ENCODE measurements at places on chromosomes 12 and 14.

- peak; percentile 61 for DNase-seq
These were observed 2.4 kb downstream of the EMP1 start for GRCh38 chr12:13198876-13199275.

DNA sequence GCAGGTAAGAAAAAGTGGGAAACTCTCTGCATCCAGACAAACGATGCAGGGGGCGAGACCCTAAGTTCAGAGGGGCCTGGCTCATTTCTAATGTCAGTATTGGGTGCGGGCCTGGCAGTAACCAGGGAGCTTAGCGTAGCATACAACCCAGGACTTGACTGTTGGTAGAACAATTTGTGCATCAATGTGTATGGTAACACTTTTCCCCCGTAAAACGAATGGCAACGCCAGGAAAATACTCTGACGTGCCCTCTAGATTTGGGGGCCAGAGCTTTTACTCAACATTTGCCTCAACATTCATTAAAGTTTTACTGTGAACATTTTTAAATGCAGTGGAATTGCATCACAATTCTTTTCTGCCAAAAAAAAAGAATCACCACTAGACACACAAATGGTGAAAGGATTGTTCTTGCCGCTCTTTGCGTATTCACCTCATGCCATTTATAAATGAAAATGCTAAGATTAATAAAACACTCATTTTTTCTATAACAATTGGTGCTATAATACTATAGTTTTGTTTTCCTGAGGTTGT lies 867 bp downstream of the RHOJ start:
- no peak for DNase-seq

DNA sequence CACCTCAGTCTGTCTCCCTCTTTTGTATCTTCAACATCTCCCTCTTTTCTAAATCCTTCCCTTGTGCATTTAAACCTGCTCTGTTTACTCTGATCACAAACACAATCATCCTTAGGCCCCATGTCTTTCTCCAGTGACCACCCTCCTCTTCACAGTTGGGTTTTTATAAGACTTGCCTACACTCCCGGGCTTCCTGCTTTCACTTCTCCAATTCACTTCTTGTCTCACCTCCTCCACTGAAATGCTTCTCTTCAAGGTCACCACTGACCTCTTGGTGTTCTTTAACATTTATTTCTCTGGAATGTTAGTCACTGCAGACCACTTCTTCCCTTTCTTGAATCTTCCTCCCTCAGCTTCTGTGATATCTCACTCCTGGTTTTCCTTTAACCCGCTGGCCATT lies 8.7 kb upstream of the SMCO2 start:
- DNase-seq, result no peak

- DNase-seq, result no peak
These were observed 65.4 kb downstream of the PTPRB start for GRCh38 chr12:70571705-70572268.

GRCh38 chr12:11739980-11740577 lies 90.6 kb downstream of the ETV6 start:
- DNase-seq, result no peak

GRCh38 chr12:114241973-114242434 lies 163.9 kb downstream of the TBX5 start:
- no peak for DNase-seq

DNA sequence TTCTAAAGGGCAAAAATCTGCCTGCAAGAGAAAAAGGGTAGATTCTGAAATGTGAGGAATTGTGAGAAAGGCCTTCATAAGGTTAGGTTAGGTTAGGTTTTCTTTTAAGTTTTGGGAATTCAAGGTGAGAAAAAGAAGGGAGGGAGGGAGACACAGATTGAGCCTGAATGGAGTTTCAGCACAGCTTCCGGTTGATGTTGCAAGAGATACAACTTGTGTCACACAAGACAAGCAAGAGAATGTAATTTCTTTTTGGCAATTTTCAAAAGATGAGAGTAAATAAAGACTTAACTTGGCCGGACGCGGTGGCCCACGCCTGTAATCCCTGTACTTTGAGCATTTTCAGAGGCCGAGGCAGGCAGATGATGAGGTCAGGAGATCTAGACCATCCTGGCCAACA lies 63.8 kb downstream of the CPSF2 start:
- DNase-seq, result no peak

DNA sequence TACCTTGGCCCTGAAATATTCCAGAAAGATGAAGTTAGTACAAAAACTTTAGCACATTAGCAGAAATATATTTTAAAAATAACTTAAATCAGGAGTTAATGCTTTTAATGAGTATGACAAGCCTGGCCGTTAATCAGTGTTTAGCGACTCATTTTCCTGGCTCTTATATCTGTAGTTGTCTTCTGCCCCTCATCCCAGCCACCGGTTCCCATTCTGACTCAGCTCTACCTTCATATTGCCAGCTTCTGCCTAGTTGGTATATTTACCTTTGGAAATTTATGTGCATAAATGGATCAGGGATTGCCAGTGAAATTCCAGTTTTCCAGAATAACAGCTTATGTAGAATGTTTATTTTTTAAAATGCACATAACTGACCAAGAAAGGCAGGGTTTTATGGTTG lies 79.9 kb downstream of the ERGIC2 start:
- no peak for DNase-seq

DNA sequence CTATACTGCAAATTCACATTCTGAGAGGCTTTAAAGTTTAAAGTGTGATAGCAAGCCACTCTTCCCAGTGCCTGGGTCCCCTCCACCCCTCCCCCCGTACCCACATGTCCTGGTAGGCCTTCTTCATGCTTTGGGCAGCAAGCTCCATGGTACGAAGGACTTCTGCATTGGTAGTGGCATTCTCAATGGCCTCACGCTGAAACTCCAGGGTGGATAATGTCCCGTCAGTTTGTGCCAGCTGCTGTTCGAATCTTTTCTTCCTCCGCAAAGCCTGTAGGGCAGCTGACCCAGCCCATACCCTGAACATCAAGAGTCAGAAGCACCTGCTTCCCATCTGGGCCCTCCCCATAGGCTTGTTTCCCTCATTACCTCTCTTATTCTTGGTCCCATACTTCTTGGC lies 2.0 kb downstream of the CHMP4A start:
- DNase-seq, result no peak

DNA sequence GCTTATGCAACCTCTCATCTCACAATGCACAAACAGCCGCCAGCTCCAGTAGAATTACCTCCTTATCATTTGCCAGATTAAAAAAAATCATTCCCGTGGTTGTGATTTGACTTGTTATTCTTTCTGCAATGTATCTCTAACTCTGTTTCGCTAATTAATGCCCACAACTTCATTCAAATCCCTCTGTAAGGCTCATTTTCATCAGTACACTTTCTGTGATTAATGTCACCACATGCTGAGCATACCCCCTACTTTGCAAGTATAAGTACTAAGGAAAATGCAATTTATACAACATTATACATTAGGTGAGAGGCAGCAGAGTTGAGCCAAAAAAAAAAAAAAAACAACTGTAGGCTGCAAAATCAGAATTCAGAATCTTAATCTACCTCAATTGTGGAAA lies 166.0 kb downstream of the FSCB start:
- DNase-seq, result no peak

GRCh38 chr12:45928309-45928708 lies 62.1 kb downstream of the SCAF11 start:
- no peak for DNase-seq

GRCh38 chr14:49008363-49008762 lies 577.8 kb downstream of the RPS29 start:
- no peak for DNase-seq

GRCh38 chr12:13745111-13745860 lies 236.1 kb downstream of the GRIN2B start:
- DNase-seq, result no peak

GRCh38 chr12:95884998-95885397 lies 26.2 kb downstream of the SNRPF start:
- no peak for DNase-seq

- peak; percentile 99 for DNase-seq
These were observed at the start of gene PRR13 for GRCh38 chr12:53441040-53441833. Gene PRR13, plus strand, starts transcription at chr12:53441734. Its CDS starts 981 bp downstream, at chr12:53442715.

- DNase-seq, result no peak
These were observed 291.8 kb downstream of the TMEM121 start for GRCh38 chr14:105817971-105818711.

GRCh38 chr12:115386946-115387345 lies 703.0 kb upstream of the TBX3 start:
- DNase-seq, result no peak

- DNase-seq, result no peak
These were observed 58.8 kb downstream of the GALC start for GRCh38 chr14:87934185-87934584.

GRCh38 chr12:74337951-74338350 lies 199.7 kb upstream of the ATXN7L3B start:
- DNase-seq, result peak; percentile 61

GRCh38 chr12:49974231-49974675 lies 1.5 kb downstream of the AQP6 start:
- DNase-seq, result peak; percentile 60

- DNase-seq, result peak; percentile 59
These were observed 175.8 kb upstream of the NPAS3 start for GRCh38 chr14:32762886-32763285.

DNA sequence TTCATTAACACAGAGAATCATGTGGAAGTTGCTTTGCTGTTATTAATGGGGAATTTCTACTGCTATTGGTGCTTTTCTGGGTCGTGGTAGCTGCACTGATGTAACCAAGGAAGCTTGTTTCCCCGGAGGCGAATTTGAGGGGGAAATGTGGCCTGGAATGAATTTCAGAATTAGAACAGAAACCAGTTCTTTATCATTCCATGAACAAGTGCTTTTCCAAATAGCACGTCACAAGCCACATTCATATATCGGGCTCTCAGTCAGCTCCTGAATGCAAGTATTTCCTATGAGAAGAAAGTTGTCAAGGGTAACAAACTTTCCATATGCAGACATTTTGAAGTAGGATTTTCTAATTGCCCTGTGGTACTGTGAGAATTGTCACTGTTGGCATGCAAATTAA lies 1353.2 kb downstream of the AACS start:
- DNase-seq, result no peak

- peak; percentile 17 for DNase-seq
These were observed 36.4 kb upstream of the ATXN2 start for GRCh38 chr12:111635524-111635923.

DNA sequence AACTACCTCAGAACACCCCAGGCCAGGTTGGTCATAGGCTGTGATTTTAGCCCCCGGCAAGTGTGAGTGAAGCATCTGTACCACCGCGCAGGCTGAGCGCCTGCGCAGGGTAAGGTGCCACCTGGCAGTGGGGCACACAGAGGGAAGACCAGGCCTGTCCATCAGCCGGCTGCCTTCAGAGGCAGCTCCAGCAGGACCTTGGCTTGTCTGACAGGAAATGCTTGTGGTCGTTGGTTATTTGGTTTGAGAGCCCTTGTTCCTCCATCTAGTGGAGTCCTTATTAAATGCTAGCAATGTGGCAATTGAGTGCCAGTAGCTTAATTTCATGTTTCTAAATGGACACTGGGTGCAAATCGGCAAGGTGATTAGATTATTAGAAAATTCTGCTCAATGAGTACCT lies 27.5 kb downstream of the SLC25A29 start:
- DNase-seq, result peak; percentile 65

DNA sequence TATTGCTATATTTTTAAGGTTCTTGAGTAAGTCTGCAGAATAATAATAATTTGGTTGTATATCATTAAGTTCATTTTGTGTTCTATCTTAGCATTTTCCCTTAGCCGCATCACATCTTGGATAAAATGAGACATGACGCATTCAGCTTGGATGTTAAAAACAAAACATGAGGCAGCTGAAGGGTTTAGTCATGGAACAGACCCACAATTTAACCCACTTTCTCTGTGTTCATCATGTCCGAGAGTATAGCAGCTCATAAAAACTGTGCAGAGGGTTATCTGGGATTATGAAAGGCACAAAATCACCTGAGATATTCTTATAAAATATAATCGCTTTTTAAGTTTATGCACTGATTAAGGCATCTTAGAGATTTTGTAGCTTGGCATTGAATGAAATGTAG lies 219.3 kb downstream of the TRHDE start:
- peak; percentile 61 for DNase-seq

DNA sequence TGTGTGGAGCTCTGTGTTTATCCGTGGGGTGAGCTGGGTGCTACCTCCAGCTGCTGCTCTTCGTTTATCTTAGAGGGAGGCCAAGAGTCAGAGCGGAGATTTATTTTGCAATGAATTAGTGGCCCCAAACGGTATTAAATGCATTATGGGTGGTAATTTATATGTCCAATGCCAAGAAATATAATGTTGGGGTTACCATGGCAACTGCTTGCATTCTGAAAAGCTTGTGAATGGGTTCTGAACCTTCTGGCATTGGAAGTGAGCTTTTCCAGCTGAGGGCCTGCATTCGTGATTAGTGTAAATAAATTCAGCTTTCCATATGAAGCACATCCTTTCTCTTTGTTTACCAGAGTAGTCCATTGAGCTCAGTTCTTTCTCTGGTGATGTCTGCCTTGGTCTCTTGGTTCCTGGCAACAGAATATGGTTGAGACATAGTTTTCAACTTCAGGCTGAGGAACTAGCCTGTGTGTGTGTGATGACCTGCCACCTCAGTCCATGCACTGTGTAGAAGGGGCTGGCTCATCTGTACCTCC lies 51.8 kb downstream of the TRAF3 start:
- no peak for DNase-seq

DNA sequence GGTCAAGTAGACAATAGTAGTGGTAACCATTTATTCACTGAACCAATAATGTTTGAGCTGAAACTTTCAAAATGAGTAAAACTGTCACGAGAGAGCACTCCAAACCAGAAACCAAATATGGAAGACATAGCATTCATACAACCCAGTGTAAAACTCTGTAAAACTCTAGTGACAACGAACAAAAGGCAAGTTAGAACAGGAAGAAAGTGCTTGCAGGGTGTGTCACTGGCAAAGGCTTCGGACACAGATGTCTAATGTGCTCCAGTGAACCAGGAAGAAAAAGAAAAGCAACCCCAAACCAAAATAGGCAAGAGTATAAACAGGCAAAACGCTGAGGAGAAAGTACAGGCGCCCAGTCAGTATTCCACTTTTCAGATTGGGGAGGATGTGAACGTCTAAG lies 79.3 kb upstream of the FZD10 start:
- DNase-seq, result no peak

DNA sequence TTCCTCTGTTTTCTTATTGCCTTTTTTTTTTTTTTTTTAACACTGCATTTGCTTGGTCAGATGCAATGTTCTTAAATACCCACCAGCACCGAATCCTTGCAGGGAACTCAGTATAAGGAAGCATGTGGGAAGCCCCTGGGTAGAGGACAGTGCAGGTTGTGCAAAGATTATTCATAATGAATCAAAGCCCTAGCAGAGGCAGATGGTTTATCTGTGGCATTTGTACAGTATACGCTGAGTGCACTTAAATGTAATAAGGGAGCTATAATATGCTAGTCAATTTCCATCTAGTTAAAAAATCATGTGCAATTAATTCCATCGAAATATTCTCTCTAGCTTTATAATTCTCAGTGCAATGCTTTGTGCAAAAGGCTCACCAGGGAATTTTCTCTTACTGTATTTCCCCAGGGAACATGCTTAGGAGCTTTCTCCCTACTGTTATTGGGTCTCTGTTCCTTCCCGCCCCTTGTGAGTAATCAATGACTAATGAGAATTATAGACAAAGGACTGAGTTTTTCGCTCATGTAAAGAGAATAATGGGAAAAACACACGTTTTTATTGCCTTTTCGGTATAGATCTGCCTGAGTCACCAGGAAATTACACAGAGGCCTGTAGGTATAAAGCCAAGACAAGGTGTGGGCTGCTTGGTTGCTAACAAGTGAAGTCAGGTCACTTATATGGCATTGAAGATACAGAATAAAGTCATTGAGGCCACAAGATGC lies 1214.3 kb upstream of the TMEM132C start:
- DNase-seq, result peak; percentile 78
